Lung (tissue), 17 donors: ENCODE measurements at places on chromosomes 2 and 18.

DNA sequence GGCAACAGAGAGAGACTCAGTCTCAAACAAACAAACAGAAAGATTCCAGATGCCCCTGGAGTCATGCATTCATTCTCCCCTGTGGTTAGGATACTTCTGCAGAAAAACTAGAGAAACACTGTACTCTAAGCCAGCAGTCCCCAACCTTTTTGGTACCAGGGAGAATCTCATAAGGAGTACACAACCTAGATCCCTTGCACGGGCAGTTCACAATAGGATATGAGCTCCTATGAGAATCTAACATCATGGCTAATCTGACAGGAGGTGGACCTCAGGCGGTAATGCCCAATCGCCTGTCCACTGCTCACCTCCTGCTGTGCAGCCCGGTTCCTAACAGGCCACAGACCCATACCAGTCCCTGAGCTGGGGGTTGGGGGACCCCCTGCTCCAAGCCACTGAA, 18.3 kb downstream of the PSME4 start:
- DNase-seq: no peak

GRCh38 chr18:6951336-6952090, 166.1 kb downstream of the LAMA1 start:
- DNase-seq: no peak

GRCh38 chr2:4882421-4882820, 809.8 kb upstream of the SOX11 start:
- DNase-seq: no peak

DNA sequence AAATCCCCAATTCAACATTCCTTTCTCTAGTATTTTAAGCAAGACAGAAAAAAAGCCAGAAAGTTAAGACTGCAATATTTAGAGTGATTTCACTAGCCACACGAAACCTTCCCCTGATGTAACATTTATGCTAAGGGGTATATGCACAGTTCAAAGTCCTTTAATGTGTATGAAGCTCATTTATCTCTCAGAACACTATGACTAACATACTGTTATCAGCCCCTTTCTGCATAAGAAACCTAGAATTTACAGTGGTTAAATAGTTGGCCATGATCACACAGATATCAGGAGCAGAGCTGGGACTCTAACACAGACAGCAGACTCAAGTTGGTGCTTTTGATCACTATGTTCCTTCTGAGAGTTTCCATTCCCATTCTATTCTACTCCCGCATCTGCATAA, 185.5 kb downstream of the CDH2 start:
- DNase-seq: no peak

DNA sequence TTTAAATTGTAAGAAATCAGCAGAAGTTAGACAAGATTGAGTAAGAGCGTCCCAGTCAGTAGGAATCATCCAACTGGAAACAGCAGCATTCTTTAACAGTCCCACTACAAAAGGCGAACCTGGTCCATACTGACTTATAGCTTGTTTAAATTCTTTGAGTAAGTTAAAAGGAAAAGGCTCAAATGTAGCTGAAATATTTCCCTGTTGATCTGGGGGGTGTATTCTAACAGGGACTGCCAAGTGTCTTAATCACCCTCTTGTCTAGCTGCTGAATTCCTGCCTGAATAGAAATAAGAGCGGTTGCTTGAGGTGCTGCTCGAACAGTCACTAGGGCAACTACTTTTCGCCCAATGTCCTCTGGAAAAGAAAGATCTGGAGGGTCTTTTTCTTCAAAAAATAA, 56.4 kb upstream of the FMNL2 start:
- DNase-seq: no peak

DNA sequence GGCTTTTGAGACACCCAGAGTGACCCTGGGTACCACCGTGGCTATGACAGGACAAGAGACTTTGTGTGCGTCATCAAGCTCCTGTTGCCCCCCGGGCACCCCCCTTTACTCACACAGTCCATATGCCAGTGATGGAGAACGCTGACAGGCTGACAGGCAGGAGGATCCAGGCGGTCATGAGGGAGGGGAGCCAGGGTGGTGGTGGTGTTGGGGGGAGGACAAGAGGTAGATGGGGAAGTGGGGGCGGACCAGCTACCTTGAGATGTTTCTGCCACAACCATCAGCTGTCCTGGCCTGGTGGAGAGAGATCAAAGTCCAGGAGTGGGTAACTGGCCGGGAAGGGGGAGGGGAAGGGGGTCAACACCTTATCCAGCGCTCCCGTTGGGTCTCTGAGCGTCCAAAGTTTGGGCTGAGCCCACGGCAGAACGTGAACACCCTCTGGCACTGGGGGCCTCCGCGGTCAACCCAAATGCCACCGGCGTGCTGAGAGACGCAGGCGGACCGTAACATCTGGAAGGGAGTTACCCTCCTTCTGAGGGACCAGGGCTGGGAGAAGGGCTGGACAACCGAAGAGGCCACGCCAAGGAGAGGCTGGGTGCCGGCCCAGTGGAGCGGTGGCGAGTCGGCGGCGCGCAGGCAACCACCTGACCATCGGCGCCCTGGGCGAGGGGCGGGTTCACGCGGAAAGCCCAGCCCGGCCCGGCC, 575 bp downstream of the TMEM150A start:
- DNase-seq: peak; percentile 21

DNA sequence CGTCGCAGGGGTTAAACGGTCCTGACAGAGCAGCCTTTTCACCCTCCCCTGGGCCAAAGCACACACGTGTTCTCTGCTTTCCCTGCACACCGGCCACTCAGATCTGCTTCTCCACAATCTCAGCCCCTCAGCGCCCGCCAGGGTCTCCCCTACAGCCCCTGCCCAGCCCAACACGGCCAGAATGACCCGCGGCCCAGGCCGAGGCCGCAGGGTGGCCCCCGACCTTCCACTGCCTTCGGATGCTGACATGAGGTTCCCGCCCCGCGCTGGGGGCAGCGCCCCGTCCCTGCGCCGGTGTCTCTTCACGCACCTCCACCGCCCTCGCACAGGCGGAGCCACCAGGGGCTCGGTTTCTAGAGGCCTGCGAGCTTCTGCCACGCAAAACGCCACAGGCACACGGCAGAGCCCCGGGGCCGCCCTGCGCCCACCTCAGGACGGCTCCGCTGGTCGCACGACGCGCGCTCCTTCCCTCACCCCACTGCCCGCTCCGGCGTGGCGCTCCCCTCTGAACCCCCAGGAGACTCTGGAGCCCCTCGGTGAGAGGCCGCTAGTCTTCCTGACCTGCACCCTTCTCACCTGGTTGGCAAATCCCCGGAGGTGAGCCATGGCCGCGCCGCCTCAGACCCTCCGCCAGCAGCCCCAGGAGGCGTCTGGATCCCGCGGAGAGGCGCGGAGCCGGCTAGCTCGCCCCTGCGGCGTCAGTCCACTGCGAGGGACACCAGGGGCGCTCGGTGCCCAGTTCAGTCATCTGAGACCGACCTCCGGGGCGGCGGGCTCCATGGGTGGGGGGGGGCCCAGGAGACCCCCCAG, 749 bp downstream of the STK25 start:
- peak; percentile 63 for DNase-seq

- no peak for DNase-seq
Observed at GRCh38 chr2:46170611-46171350, 126.4 kb upstream of the EPAS1 start.

GRCh38 chr2:60105906-60106305, 447.5 kb downstream of the BCL11A start:
- DNase-seq: no peak

DNA sequence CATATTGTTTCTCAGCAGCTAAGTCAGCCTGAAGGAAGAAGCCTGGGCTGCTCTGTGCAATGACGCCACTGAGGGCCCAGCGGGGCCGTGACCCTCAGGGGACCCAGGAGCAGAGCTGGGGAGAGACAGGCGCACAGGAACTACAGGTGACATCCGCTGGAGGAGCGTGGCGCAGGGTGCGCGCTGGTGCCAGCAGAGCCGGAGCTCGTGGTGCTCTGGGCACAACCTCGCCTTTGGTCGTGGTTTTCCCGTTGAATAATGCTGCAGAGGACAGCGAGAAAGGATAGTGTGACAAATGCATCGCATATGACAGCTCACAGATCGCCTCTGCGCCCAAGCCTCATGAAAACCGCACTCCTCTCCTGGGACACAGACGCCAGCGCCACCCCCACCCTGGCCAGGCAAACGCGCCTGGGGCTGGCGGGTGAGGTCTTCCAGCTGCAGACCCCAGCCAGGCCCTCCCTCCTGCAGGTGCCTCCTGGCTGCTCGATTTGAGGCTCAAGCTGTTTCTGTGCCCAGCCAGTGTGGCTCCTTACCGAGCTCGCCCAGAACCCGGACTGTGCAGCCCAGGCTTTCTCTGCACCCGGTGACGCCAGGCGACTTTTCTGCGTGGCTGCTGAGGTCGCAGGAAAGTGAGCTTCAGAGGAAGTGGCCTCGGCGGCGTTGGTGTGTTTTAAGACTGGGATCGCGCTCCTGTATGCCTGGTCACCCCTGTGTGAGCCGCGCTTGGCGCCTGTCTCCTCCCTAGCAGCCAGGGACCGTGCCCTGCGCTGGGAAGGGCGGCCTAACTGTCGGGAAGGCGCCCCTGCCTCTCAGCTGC, 583.1 kb upstream of the HS6ST1 start:
- DNase-seq: peak; percentile 9

DNA sequence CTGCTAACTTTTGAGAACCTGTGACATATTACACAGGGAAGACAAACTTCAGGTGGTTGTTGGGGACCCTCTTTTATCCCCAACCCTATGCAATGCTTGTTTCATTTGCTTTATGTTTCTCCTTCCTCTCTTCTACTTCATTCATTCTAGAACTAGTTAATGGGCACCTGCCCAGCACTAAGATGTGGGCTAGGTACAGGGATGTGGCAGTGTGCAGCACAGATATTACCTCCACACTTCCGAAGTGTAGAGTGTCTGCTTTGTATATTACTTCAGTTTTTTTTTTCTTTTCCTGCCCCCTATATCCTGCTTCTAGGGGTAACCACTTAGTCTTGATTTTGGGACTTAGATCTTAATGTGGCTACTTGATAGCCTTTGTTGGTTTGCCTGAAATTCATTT, 35.1 kb downstream of the CD28 start:
- DNase-seq: no peak

DNA sequence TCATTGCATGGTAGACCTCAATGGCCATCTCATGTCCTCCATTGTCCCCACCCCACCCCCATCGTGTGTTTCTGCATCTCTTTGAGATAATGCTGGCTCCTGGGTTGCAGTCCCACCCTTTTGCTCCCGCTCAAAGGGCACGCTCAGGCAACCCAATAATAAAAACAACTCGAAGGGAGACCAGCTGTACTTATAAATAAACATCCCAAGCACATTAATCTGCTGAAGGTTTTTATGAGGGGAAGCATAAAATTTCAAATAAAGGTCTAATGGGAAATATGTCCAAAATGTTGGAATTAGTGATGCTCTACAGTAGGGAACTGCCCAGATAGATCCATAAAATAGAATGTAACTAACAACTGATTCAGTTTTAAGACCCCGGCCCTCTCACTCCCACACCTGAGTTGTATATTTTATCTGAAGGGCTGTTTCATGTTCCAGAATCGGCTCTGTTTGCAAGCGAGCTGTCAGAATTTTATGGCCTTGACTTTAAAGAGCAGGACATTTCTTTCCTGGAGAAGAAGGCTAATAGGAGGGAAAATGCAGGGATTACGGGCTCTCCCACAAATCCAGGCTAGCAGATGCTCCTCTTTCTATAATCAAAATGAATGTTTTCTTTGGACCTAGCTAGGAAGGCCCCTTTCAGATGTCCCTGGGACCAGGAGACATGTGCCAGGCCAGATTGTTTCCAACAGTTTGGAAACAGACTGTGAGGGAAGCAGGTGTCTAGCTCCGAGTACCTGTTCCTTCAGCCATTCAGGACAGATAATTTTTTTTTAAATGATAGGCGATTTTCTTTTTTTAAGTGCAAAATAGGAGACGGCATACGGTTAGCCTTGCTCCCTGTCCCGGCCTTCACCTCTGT, 103.7 kb downstream of the APOB start:
- no peak for DNase-seq

GRCh38 chr2:119433636-119434327, 2.1 kb downstream of the TMEM37 start:
- DNase-seq: no peak

GRCh38 chr18:62394006-62394763, 69.1 kb downstream of the TNFRSF11A start:
- no peak for DNase-seq

DNA sequence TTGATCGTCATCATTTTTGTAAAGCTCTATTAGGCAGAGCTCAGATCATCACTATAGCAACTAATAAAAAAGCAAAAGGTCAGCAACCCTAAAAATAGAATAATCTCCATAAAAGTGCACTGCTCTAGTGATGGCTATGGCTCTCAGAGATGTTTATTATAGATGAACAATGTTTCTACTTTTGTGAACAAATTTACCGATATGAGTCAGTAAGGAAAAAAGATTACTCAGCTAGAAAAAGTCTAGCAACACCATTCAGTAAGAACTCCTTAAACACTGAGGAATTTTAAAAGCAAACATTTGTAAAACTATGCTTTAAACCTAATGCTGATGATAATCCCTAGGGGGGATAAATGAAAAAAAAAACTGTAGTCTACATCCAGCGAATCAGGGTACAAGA, 69.6 kb downstream of the ACVR1C start:
- DNase-seq: no peak

DNA sequence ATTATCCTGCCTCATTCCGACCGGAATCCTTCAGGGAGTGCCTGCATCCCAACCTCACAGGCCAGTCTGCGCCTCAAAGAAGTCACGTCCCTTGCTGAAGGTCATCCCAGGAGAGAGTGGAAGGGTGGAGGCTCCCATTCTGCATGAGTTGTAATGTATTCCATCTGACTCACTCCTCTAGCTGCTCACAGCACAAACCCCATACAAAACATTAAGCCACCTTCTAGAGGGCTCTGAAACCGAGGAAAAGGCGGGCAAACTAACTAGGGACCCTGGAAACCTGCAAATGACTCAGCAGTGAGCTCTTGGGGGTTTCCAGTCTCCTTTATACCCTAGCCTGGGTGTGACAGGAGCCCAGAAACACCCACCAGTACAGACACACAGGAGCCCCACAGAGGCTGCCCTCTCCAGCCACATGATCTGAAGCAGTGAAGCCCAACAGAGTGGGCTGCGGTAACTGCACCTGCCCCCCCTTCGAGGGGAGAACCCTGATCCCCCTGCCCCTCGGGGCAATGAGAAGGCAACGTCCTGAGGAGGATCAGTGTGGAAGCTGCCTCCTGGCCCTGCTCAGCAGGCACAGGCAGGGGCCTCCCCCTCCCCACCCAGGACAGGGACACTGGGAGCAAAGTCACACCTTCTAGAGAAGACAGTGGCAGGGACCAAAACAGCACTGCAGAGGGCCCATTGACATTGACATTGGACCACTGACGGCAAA, 69.3 kb upstream of the SNTG2 start:
- DNase-seq: no peak

DNA sequence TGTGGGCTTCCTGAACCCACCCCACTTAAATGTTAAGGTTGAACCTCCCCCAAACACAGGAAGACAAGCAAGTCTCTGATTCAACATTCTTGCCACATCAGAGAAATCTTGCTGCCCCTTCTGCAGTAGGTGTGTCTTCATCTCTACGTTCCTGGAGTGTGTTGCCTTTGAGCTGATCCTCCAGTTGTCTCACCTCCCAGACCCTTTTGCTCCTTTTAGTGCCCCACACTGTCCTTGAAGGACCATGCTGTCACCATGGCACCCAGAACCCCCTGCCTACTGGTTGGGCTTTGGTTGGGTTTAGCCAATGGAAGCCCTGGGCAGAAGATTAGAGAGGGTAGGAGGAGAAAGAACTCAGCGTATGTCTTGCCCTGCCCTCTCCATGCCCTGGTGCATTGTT, 10.7 kb downstream of the CAB39 start:
- no peak for DNase-seq
